ENCODE measurements at places on chromosomes 11 and 22.

DNA sequence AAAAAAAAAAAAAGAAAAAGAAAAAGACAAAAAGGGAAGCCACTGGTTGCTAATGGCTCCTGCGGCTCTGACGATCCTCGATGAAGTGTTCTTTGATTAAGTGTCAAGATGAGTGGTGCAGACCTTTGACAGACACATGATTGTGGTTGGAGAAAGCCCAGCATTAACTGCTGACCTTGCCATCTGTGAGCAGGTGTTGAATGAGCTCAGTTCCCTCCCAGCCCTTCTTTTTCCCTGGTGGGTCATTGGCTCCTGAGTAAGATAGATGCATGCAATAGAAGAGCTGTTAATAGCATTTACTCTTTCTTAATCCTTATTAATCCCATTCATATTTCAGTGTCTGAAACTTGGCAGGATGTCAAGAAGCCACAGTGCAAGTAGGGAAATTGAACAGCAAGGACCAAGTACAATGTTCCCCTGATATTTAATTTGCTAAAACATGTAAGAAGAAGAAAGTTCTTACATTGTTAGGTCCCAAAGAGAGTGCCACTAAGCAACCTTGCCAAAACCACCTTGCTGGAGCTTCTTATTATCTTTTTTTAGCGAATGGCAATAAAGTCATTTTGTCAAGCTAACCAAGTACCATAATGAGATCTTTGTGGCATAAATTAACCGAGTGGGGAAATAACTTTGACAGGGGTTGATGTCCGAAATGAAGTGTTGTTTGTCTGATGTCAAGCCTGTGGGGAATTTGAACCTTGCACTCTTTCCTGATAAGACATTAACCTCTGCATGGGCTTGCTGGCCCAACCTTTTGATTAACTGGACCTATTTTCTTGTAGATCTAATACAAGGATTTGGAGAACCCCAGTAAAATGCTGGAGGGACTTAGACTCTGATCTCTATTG lies 113.7 kb downstream of the PTPRJ start:
- no peak for DNase-seq

GRCh38 chr22:36538529-36538928 lies 9.6 kb upstream of the EIF3D start:
- no peak for DNase-seq

- DNase-seq, result no peak
Observed at GRCh38 chr11:92314499-92314898, 89.9 kb downstream of the FAT3 start.

DNA sequence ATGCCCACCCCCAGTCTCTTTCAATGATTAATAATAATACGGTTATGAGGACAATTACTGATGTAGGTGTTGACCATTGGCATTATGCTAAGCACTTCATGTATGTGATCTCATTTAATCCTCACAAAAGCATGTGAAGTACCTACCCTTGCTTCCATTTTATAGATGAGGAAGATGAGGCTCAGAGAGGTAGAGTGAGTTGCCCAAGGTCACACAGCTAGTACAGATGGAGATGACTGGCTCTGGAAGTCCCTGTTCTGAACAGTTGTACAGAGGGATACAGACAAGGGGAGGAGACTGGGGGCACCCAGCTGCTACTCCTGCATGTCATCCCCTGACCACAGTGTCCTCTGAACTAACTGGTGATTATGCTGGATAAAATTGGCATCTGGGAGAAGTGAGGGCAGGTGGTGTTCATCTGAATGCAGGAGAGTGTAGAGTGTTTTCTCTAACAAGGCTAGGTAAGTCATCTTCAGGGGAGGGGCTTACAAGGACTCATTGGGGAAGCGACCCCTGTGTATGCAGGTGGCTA lies 43.2 kb downstream of the KIAA1671 start:
- DNase-seq, result no peak

DNA sequence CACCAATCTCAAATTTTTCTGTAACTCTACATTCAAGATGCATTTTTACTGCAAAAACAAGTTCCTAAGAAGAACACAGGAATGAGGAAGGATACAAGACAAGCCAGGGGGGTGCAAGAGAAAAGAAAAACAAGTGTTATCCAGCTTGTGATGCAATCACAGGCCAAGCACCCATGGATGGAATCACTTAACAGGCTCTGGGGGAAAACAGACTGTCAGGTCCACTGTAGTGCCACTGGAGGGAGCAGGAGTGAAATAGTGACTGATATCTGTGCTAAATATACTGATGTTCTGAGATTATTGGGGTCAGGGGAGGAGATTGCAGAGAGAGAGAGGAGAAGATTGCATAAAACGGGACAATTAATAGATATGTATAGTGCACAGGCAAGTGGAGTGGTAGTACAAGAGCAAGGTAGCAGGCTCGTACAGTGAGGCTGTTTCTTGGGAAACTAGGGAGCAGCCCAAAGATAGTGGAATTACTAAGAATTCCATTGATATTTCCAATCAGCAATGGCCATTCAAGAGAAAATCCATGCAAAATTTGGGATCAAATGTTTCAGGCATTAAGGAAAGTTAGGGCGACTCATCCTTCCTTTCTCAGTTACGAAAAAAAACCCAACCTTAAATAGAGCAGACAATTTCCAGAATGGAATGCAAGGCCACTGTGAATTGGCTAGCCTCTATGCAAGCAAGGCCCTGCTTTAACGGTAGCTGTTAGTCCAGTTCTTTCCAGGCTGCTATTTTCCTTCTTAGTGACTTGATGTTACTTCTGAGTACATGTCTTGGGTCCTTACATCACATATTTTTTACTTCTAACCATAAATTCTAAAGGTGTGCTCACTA lies 52.2 kb upstream of the CEP126 start:
- DNase-seq, result no peak

- DNase-seq, result no peak
Observed at GRCh38 chr11:31387379-31387778, 17.7 kb downstream of the DNAJC24 start.

- no peak for DNase-seq
Observed at GRCh38 chr11:11025087-11025486, 167.2 kb upstream of the ZBED5 start.

DNA sequence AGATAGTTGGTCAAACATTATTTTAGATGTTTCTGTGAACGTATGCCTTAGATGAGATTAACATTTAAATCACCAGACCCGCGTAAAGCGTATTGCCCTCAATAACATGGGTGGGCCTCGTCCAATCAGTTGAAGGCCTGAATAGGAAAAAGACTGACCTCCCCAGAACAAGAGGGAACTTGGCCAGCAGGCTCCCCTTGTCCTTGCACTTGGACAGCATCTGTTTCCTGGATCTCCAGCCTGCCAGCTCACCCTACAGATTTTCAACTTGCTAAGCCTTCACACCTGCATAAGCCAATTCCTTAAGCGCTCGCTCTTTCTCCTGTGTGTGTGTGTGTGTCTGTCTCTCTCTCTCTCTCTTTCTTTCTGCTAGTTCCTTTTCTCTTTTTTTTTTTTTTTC lies 8.2 kb downstream of the TOM1 start:
- no peak for DNase-seq

DNA sequence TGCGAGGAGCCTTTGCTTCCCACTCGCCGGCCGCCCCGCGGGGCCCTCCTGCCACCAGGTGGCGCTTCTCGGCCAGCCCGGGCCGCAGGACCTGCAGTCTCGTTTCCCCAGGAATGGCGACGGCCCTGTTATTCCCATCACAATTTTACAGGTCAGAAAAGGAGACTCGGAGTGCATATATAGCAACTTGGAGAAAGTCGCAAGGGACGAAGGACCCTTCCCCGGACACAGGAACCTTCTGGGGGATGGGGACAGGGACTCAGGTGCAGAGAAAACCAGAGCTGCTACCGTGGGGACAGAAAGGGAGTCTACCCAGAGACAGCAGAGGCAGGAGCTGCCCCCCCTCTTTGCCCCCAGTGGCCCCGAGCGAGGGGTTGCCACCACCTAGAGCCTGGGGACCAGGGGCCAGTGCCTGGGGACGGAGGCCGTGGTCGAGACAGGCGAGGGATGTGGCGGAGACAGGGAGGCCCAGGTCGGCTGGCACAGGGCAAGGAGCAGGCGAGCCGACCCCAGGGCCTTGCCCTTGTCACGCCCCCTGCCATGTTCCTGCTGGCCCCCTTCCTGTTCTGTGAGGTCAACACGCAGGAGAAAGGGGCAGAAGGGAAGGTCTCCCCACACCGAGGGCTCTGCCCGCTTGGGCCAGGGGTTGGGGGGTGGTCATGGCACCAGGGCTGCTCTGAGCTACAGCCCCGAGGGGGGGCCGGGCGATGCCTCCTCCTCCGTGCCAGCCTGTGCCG lies 3.5 kb upstream of the KRTAP5-6 start:
- peak; percentile 63 for DNase-seq

- DNase-seq, result no peak
Observed at GRCh38 chr11:39239553-39239952, 2219.9 kb downstream of the LRRC4C start.

GRCh38 chr11:32987851-32988250 lies 27.8 kb upstream of the DEPDC7 start:
- no peak for DNase-seq

DNA sequence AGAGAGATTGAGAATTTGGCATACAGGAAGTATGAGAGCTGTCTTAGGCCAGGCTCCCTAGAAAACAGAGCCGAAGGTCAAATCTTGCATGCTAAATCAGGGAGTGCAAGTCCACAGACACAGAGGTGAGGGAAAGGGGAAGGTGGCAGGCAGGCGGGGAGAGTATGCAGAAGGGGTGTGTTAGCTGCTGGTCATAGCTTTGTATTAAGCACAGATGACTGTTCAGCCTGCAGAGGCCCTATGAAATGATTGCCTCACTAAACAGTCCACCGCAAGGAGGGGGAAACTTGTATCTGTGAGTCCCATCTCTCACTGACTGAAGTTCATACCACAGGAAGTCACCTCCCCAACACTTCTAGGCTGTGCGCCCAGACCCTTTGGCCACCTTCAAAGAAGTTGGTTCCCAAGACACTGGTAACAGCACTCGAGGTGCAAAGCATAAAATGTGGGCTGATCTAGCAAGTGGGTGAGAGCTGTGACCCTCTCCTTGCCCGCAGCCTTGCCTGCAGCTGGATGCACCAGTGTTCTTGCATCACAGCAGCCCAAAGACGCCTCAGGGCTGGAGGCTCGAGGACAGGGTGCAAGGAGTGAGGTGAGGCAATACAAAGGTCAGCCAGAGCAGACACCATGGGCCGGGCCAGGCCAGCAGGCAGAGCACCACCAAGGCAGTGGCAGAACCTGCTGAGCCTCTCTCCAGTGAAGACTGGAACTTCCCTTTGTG lies 115.3 kb upstream of the TBCEL start:
- no peak for DNase-seq

GRCh38 chr11:15347969-15348734 lies 233.4 kb downstream of the INSC start:
- no peak for DNase-seq

DNA sequence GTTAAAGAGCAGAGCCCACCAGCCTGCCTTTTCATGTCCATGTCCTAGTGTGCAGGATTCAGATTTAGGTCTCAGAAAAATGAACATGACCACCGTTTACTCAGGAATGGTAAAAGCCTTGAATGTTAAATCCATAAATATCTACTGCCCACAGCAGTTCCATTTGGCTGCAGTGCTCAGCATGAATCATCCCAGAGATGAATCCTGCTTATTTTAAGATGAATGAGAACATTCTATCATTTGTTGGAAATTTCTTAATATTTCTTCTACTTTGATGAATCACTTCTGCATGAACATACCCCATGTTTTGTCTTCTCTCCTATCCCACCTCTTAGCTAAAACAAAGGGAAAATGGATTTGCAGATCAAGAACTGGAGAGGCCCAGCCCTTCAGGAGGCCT lies 47.5 kb upstream of the AQP11 start:
- DNase-seq, result no peak

DNA sequence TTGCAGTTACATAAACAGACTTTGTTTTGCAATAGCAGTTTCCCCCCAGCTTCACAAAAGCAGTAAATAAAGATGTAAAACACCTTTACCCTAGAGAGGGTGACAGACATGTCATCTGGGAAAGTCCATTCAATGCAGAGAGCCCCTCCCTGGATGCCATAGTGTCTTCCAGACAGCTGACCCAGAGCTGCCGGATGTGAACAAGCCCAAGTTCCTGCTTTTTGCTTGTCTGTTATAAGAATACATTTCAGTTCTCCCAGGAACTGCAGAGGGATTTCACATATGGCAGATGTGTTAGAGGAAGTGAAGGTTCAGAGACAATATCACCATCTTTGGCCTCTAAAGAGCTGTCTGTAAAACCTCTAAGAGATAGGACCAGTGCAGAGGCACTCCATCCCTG lies 48.9 kb downstream of the RELT start:
- DNase-seq, result no peak

- DNase-seq, result no peak
Observed at GRCh38 chr11:132909021-132909606, 623.2 kb downstream of the OPCML start.

DNA sequence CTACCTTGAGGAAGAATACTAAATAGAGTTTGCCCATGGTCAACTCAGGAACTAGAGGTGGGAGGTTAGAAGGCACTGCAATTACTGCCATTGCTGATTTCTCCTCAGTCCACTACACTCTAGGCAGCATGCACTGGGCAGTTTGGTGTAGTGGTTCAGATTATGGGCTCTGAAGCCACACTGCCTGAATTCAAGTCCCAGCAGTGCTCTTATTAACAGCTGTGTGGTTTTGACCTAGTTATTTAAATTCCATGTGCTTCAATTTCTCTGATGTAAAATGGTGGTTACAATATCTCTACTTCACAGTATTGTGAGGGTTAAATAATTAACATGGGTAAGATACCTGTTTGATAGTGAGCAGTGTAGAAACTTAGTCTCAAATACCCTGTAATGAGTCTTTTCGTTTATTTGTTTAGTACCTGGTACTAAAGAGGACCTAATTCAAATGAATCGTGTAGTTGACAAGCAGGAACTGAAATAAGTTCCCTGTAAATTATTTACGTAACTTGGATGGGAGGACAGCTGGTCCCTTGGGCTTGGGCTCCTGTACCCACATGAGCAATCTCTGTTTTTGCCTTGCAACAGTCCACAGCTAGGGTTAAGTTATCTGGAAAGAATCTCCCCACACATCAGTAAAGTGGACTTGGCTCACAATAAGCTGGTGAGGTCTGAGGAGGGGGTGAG lies 17.8 kb downstream of the PRR5L start:
- no peak for DNase-seq

DNA sequence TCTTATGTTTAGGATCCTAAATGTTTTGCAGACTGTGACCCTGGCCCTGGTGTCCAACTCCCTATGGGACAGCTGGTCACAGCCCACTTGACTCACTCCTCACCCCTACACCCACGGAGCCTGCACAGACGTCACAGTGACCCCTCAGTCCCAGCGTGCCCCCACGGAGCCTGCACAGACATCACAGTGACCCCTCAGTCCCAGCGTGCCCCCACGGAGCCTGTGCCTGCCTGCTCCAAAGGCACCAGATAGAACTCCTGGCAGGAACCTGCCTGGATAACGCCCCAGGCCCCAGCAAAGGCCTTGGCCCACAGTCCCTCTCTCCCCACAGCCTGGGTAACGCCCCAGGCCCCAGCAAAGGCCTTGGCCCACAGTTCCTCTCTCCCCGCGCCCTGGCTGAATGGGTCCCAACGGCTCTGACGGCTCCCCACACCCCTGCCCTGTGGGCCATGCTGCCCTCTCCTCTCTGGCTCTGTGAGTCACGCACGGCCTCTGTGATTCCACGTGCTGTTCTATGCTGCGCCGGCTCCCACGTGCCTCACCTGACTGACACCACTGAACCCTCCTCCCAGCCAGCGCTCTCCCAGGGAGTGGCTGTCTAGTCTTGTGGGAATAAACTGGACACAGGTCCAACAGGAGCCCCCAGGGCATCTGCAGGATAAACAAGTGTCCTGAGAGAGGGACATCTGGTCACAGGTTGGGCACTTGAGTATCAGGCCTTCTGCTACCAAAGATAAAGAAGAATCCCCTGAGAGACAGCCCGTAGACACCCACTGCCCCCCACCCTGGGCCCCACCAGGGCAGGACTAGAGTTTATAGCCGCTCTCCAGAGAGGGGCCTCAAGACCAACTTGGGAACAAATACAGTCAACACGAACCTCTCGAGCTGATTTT lies 250.3 kb downstream of the BRD1 start:
- DNase-seq, result no peak

- no peak for DNase-seq
Observed at GRCh38 chr11:115193914-115194801, 310.1 kb downstream of the CADM1 start.

All from NCI-H748 treated with DMSO at 0.1 percent for 48 hours (cell line).